ENCODE measurements at places on chromosomes 16 and 17.

DNA sequence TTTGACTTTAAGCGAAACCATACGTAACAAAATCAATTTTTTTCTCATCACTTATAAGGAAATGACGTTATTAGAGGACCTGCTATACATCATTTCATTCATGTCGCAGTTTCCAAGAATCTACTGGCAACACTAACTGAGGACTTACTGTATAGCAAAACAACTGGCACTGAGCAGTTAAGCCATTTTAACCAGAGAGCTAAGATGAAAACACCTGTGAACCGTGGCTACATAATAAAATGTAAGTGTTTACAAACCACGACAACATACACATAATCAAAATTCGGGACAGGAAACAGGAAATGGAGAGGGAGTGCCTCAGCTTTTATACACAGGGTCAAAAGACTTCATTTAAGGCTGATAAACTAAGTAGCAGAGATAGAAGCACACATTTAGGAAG is 29.5 kb downstream of the METTL16 start:
- DNase-seq: no peak

GRCh38 chr17:65931246-65932149 is 260.4 kb downstream of the CEP112 start:
- DNase-seq: no peak

DNA sequence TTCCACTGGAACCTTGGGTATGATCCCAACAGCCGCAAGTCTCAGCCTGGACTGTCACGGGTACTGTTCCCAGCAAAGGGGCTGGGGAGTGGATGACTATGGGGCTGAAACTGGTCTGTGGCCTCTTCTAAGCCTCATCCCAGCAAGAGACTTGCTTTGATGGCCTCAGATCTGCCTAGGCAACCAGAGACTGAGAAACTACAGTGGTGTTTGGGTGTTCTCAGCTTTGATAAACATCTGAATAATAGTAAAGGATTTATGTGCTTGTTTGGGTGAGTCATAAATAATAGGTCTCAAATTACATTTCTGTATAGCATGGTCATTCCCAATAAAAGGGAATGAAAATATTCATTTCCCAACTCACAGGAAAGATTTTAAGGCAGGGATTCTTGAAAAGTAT is 30.2 kb upstream of the ULK2 start:
- no peak for DNase-seq

DNA sequence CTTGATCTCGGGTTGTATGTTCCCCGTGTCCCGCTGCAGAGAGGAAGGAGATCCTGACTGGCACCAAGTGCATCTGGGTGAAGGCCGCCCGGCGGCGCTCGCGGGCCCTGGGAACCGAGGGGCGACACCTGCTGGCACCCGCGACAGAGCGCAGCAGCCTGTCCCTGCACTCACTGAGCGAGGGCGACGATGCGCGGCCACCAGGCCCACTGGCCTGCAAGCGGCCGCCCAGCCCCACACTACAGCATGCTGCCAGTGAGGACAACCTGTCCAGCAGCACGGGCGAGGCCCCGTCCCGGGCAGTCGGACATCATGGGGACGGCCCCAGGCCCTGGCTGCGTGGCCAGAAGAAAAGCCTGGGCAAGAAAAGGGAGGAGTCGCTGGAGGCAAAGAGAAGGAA is 7.5 kb downstream of the BTBD17 start:
- peak; percentile 18 for DNase-seq

GRCh38 chr17:4108397-4108796 is 34.4 kb downstream of the ZZEF1 start:
- DNase-seq: no peak

DNA sequence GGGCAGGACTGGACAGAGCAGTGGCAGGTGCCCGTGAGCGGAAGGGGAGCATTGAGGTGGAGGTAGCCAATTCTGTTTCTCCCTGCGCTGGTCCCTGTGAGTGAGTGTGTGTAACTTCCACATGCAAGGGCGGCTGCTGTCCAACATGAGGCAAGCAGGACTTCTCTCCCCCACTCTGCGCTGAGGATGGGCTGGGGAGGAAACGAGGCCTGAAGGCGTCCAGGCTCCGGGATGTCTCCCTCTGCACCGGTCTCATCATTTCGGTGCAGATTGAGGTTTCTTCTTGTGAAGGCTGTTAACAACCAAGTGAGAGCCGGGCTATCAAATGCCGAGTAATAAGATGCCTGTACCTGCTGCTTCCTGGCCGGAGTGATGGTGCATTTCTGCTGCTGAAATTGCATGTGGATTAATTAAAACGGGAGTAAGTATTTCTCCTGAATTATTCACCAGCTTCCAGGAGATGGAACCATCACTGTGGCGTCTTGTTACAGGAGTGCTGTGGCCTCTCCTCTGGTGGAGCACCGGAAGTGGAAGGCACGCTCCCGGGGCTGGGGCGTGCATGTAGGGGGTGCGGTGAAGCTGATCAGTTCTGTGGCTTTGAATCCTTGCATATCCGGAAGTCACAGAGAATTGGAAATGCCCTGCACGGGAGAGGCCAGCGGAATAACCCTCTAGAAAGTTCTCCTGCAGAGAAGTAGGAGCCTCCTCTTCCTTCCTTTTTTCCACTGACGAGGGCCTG is 41.7 kb upstream of the MGAT5B start:
- no peak for DNase-seq

- no peak for DNase-seq
Observed at GRCh38 chr16:67157892-67158635, 1.6 kb downstream of the TRADD start.

- DNase-seq: no peak
Observed at GRCh38 chr17:82936768-82937171, 96.9 kb upstream of the ZNF750 start.

- no peak for DNase-seq
Observed at GRCh38 chr17:64146418-64147109, 16.6 kb upstream of the ERN1 start.

DNA sequence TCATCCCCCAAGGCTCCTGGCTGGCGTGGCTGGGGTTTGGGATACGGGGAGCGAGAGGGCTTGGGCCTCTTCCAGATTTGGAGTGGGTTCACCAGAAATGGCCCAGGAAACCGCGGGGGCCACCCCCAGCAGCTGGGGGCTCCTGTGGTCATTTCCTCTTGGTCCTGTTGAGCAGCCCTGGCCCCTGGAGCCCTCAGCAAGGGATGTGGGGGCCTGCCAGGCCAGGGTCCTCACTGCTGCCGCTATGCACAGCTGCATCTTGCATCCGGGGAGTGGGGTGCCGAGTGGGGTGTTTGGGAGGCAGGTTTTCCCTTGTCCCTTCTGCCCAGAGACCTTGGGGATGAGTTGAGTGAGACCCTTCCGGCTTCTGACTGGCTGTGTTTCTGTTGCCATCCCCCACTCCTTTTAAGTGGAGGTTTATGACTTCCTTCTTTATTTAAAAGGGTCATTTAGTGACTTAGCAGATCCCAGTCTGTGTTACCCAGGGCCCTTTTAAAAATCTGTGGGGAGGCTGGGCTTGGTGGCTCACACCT is 319.8 kb downstream of the SEC14L1 start:
- no peak for DNase-seq

DNA sequence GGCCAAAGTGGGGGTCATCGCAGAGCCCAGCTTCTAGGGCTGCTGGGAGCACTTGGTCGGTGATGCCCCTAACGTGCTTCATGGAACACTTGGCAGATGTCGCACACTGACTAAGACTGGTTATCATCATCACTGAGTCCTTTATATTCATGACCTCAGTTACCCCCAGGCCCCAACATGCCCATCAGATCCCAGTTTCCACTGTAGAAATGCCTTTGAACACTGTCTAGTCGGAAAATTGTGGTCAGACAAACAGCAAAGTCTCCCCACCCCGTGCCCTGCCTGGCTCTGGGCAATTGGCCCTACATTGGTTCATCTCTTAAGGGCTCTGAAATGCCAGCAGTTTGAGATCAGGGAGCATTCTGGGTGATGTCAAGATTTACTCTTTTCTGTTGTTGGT is 51.3 kb downstream of the NKD1 start:
- DNase-seq: no peak

DNA sequence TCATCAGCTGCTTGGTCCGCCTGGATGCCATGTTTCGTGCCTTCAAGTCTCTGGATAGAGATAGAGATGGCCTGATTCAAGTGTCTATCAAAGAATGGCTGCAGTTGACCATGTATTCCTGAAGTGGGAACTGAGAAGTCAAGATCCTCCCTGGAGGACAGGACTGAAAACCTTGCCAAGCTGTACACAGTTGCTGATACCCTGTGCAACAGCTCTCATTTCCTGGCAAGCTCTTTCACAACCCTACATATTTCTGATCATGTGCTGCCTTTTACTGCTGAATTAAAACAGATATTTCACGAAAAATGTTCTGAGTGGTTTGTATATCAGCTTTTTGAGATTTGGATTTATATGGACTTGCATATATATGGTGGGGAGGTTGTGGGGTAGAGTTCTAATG is 898 bp downstream of the CAPNS2 start:
- DNase-seq: no peak

DNA sequence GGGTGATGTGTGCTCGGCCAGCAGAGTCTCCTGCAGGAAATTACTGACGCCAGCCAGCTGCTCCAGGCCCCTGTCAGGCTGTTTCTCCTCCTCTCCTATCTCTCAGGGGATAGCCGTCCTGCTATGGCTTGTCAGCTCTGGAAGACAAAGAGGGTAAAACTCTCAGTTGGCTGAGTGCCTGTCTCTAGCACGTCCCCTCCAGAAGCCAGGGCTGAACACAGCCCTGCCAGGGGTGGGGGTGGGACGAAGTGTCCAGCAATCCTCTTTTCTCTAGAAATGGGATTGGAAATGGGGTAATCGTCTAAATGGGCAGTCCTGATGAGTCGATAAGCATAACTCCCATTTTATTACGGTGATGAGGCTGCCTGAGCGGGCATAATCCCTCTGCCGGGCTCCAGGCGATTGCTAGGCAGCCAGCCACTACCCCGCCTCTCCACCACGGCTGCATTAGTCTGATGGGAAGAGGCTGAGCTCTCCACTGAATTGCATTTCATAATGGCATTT is 89.1 kb upstream of the GNAO1 start:
- DNase-seq: no peak

DNA sequence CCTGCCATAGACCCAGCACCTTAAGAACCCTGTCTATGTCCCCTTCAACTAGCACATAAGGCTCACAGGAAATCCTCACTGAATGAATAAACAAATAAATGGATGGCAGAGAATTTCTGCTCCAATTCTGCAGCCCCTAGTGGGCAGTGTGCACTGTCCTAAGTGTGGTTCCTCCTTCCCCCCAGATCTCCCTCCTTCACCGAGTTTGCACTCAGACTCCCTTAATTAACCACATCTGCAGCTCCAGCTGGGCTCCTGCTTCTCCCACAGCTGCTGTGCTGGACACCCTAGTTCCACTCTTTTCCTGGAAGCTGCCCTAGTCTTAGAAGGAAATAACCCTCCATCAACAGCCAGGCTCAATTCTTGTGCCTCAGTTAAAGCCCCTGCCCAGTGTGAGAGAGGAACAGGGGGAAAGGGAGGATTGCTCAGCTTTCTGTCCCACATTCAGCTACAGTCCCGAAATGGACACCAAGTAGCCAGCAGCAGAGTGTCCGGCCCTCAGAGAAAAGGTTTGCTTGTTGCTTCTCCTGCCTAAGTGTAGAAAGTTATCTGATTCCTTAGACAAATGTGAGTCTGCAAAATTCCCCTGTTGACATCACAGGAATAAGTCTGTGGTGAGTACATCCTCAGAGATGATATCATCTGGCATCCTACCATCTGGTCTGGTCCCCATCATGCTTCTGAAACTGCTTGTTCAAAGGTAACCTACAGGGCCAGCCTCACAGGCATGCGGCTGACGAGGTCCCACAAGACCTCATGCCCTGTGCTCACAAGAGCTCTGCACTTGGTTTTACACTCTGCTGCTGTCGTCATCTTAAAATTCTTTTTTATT is 12.3 kb downstream of the LRRC3C start:
- DNase-seq: no peak

GRCh38 chr16:66845080-66845410 is 831 bp downstream of the CA7 start:
- no peak for DNase-seq

GRCh38 chr16:64375391-64375980 is 746.4 kb downstream of the CDH11 start:
- no peak for DNase-seq

DNA sequence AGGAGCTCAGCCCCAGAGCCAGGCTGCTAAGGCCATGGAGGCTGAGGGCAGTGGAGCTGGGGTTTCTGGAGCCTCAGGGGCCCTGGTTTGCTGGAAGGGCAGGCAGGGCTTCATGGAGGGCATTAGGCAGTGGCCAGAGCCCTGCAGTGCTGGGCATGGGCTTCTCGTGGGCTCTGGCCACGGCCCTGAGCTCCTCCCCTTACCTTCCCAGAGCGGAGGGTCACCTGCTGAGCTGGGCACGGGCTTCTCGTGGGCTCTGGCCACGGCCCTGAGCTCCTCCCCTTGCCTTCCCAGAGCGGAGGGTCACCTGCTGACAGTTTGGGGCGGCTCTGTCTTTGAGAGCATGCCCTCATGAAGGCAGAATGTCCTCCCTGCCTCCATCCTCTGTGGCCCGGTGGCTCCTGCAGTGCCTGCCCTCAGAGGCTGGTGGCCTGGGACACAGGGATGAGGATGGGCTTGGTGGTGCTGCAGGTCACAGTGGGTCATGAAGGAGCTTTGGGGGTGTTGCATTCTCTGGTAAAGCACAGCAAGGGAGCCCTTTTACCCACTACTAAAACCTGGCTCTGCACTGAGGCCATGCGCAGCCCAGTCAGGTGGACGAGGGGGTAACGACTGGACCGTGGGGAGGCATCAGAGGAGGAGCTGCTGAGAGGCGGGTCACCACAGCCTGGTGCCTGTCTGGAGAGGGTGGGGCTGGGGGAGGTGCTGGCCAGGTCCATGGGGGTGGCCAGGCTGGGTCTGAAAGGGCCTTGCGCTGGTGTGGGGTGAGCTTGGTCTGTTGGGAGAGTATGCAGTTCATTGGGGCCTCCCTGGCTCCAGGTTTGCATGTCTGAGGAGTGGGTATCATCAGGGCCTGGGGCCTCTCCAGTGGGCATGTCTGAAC is 2.9 kb upstream of the RNPS1 start:
- DNase-seq: no peak

- no peak for DNase-seq
Observed at GRCh38 chr16:8632675-8633182, 11.2 kb downstream of the METTL22 start.

GRCh38 chr17:14355556-14355955 is 54.7 kb downstream of the HS3ST3B1 start:
- no peak for DNase-seq

GRCh38 chr17:78893684-78894083 is 9.3 kb downstream of the CEP295NL start:
- DNase-seq: no peak

GRCh38 chr16:86520317-86521210 is 10.2 kb downstream of the FOXF1 start:
- no peak for DNase-seq

- no peak for DNase-seq
Observed at GRCh38 chr17:50169121-50169764, 3.4 kb downstream of the SGCA start.

DNA sequence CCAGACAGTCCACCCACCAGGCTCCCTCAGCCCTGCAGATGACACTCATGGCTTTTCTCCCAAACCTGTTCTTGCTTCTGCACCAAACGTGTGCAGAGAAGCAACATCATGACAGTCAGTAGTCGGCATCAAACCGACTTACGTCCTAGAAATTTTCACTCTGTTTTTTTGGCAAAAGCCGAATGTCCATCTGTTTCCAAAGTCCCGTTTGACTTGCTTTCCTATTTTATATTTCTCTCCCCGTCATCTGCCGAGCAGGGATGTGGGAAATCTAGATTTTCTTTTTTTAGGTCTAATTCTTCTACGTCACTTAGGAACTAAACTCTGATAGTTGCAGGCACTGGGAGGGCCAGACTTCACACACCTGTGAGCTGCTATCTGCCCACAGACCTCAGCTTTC is 104.9 kb downstream of the RMI2 start:
- DNase-seq: no peak

- no peak for DNase-seq
Observed at GRCh38 chr17:7835814-7836595, 2.0 kb downstream of the KDM6B start.

- DNase-seq: no peak
Observed at GRCh38 chr16:13956635-13957196, 36.8 kb downstream of the ERCC4 start.

Measured in activated T-helper 1 cell treated with anti-CD3 and anti-CD28 coated beads, Interleukin-2, amount 50 U/mL, for 16 hours (primary cell).